ENCODE measurements at places on chromosomes 1 and 21.

GRCh38 chr1:14983277-14983676 lies 170.3 kb upstream of the TMEM51 start:
- no peak for DNase-seq

- DNase-seq = no peak
Measured at GRCh38 chr1:9262096-9262986, 27.8 kb downstream of the H6PD start.

DNA sequence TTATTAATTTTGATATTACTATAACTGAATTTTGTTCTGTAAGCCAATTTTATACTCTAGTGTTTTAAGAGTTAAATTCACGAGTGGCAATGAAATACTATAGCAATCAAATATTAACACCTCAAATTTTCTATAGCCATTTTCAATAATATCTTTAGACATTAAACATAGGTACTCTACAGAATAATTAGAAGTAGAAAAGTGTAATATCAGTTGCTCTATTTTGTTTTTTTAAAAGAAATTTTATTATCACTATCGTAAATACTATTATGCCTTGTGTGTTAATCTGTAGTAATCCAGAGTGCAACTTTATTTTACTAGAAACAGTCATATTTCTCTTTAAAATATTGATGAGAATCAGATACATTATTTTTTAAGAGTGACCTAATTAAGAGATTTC lies 691.2 kb downstream of the USP25 start:
- no peak for DNase-seq

GRCh38 chr1:198203434-198203833 lies 46.6 kb downstream of the NEK7 start:
- no peak for DNase-seq

- DNase-seq = no peak
Measured at GRCh38 chr1:110626889-110627288, 20.7 kb upstream of the KCNA2 start.

- DNase-seq = no peak
Measured at GRCh38 chr1:29258976-29259801, 22.9 kb downstream of the PTPRU start.

GRCh38 chr1:97308131-97308530 lies 586.5 kb downstream of the PTBP2 start:
- peak; percentile 93 for DNase-seq

- DNase-seq = no peak
Measured at GRCh38 chr1:221806236-221806635, 64.3 kb upstream of the DUSP10 start.

DNA sequence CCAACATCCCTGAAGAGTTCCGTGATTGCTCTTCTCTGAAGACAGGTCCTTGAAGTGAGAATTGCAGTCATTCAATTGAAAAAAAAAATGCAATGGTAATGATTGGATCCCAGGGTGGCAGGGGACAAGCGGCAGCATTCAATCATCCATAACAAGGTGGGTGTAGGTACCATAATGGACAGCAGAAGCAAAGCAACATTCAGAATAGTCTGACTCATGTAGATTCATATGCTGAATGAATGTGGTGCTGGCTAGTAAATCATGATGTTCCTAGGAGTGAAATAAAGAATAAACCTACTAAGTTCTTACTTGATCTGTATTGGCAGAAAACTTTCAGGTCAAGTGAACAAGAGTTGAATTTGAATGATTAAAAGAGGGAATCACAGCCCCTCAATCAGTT lies 319.6 kb downstream of the GPATCH2 start:
- no peak for DNase-seq

- DNase-seq = peak; percentile 80
Measured at GRCh38 chr1:76625886-76626678, 241.2 kb upstream of the ST6GALNAC5 start.

GRCh38 chr1:155984341-155984740 lies 6.0 kb upstream of the ARHGEF2 start:
- no peak for DNase-seq

DNA sequence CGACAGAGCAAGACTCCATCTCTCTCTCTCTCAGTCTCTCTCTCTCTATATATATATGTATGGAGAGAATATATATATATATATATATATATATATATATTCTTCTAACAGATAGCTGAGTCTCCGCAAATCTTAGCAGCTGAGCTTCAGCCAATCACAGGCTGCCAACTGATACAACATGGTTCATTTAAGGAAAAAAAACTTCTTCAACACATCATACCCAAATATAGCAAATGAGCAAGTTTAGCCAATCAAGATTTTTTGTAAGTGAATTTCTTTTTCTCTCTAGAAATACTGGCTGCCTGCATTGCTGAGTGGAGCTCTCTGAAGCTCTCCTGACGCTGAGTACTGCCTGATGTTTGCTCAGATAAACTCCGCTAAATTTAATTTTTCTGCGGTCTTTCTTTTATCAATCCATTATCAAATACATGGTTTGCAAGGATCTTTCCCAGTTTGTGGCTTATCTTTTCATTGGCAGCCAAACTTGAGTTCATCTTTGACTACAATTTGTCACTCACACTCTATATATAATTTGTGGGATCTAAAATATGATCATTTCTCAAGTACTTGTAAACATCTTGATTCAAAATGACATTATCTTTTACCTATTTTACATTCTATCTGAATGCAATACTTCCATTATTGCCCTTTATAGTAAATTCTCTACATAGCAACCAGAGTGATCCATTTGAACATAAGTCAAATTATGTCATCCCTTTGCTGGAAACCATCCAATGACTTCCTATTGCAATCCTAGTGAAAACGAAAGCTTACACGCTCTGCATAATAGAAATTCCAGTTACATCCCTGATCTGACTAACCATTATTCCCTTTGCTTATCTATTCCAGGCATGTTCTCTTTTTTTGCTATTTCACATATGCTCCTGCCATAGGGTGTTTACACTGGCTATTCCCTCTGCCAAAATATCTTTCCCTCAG lies 2131.7 kb downstream of the MRPL39 start:
- DNase-seq = no peak

DNA sequence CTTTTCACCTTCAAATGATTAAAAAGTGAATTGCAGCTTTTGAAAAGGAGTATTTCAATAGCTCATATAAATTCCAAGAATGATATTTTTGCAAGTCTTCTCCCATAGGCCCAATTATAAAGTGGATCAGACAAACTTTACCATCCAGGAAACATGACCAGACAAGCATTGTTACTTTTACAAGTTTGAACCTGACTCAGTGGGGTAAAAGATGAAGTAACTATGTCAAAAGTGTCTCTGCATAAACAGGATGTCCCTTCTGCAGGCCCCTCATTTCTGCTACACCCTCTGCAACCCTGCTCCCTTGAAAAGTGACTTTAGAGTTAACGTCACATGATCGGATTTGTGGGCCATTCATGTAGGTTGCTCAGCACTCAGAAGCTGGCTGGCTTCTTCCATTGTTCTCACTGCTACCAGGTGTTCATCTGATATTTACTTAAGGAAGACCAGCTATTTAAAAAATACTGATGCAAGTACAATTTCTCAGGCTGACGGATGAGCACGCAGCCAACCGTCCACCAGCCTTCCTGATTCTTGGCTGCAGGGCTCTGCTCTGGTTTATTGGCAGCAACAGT lies 32.3 kb downstream of the URB1 start:
- DNase-seq = no peak

- no peak for DNase-seq
Measured at GRCh38 chr1:234885601-234886000, 243.0 kb downstream of the TOMM20 start.

DNA sequence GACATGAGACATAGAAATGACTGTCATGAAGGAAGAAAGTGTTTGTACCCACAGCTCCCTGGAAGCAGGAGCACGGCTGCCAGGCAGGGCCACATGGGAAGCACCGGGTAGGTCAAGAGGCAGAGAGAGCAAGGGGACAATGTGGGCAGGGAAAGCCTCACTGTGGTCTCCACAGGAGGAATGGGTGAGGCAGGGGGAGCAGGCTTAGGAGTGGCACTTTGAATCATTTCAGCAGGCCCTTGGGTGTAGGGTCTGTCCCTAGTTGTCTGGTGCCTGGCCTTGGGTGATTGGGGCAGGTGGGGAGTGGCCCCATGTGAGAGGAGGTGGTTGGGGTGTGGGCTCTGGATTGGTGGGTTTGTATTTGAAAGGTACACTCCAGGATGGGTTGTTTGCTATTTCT lies 83.9 kb downstream of the PCBP3 start:
- no peak for DNase-seq

GRCh38 chr1:154095456-154096060 lies 59.3 kb downstream of the NUP210L start:
- no peak for DNase-seq

DNA sequence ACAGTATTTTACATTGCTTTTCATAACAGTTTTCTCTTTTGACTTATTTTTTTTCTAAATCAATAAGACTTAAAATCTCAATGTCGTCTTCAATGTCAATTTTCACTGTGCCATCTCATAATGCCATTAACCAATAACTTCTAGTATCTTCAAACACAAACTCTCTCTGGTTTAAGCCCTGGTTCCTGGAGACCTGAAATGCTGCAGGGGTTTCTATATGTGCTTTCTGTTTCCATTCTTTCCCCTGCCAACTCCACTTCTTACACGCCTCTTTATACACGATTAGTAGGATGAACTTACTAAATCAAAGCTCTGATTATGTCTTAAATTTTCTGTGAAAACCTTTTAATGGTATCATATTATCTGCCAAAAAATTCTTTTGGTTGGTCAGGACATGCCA lies 191.4 kb downstream of the AMY1C start:
- no peak for DNase-seq

DNA sequence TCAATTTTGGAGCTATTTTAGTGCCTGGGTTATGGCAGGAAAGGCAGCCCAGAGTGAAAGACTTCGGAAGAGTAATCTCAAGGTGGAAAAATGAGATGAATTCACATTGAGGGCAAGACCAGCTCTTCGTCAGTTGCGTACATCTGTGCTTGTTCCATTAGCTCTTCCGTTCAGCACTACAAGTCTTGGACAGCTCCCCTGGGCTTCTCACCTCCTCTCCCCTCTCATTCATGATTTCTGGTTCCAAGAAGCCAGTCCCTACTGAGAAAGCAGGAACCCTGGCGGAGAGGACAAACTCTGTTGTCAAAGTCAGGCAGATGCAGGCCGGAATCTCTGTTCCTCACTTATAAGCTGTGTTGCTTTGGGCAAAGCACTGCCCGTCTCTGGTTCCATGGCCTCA lies 76.5 kb downstream of the ACTL8 start:
- DNase-seq = peak; percentile 24

DNA sequence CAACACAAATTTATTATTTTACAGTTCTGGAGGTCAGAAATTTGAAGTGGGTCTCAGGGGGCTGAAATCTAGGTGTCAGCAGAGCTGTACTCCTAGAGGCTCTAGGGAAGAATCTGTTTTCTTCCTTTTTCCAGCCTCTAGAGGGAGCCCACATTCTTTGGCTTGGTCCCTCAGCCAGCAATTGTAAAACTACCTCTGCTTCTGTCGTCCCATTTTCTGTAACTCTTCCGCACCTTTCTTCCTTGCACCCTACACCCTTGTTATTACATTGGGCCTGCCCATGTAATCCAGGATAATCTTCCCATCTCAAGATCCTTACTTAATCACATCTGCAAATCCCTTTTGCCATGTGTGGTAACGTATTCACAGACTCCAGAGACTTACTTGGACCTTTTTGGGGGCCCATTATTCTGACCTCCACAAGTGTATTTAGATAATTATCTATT lies 24.8 kb upstream of the THEM4 start:
- peak; percentile 62 for DNase-seq

DNA sequence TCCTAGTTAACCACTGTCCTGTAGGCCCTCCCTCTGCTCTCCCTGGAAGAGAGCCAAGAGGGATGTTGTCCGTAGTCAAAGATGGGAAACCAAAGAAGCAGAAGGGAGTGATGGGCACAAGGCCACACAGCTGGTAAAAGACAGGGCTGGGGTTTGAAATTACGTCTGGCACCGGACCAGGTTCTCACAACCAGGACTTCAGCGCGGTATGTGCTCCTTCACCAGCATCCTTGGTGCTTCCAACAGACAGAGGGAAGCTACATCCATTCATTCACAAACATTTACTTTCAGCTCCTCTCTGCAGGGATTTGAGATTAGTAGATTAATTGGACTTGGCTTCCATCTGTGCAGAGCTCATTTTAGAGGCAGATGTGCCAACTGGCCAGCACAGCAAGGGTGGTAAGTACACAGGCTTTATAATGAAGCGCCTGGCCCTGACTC lies 191.2 kb downstream of the TRABD2B start:
- no peak for DNase-seq

DNA sequence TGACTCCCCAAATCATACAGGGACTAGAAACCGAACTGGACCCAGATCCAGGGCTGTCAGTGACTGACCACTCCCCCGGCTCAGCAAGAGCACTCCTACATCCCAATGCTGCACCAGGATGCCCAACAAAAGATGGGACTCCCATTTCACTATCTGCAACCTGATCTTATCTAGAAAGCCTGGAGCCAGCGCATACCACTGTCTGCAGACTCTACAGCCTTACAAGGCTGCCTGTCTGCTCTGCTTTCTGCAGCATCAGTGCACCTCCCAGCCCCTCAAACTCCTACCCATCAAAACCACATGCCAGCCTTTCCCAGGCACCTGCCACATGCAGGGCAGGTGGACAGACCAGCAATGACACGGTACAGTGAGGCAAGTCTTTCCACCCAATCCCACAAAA lies 52.2 kb downstream of the SSBP3 start:
- no peak for DNase-seq

- no peak for DNase-seq
Measured at GRCh38 chr1:96011606-96012005, 710.0 kb upstream of the PTBP2 start.

- DNase-seq = no peak
Measured at GRCh38 chr1:28560886-28561285, 8.0 kb downstream of the TRNAU1AP start.

DNA sequence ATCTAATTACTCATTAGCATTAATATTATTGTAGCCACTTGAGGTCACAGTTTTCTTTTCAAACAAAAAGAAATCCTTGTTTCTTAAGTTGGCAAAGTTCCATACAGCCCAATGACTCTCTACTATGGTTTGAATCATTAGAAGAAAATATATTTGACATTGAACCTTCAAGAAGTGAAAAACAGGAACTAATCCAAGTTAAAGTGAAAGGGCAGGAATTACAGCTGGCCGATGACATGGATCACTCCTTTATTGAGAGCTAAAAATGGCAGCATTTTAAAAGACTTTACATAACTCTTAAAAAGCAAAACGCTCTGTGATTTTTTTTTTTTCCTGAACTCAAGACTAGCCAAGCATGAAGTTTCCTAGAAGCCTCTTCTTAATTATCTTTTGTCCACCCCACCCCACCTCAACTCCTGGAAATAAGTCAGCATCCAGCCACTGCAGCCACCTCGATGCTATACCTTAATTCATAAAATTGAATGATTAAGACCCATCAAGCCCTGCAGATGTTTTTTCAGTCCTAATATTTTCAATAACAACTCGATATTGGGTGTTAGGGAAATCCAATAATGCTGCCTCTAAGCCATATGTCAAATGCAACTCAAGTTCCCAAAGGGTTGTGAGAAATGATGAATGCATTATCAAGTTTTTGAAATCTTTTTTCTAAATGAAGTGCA lies 323.1 kb downstream of the HHIPL2 start:
- DNase-seq = peak; percentile 7

- no peak for DNase-seq
Measured at GRCh38 chr1:247797518-247797917, 26.4 kb downstream of the OR14A16 start.

- no peak for DNase-seq
Measured at GRCh38 chr1:178531887-178532286, 19.0 kb downstream of the TEX35 start.

Data from HCEC 1CT (cell line).